GF-D8 (cell line): ENCODE measurements at places on chromosomes 2 and 18.

DNA sequence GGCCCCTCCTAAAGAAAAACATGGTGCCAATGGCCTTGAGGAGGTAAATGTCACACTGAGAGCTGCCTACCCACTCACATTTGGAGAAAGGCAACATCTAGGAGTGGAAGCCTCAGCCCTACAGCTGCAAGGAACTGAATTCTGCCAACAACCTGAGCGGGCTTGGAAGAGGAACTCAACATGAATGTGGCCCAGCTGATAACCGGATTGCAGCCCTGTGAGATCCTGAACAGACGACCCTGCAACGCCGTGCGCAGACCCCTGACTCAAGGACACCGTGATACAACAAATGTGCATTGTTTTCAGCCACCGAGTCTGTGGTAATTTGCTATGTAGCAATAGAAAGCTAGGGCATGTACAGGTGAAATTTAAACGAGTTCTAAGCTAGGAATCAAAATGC lies 99.4 kb downstream of the MYOM1 start:
- no peak for DNase-seq

- DNase-seq, result no peak
Measured at GRCh38 chr2:132566379-132566778, 103.6 kb downstream of the LYPD1 start.

- DNase-seq, result no peak
Measured at GRCh38 chr2:164046040-164046439, 310.2 kb upstream of the FIGN start.

DNA sequence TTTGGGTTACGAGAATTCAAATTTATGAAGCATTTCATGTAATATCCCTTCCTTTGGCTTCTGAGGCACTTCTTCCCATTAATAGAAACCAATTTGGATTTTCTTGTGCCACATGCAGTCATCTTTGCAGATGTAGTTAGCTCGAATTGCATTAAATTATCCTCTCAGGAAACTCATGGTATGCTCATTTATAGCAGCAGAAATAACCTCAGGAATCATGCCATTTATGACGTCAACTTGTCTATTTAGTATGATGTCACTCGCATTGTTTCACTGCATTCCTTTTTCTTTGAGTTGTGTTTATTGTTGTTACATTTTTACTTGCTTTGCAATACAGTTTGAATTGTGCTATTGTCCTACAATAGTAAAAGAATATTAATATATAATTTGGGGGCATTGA lies 163.8 kb downstream of the RBM43 start:
- no peak for DNase-seq

DNA sequence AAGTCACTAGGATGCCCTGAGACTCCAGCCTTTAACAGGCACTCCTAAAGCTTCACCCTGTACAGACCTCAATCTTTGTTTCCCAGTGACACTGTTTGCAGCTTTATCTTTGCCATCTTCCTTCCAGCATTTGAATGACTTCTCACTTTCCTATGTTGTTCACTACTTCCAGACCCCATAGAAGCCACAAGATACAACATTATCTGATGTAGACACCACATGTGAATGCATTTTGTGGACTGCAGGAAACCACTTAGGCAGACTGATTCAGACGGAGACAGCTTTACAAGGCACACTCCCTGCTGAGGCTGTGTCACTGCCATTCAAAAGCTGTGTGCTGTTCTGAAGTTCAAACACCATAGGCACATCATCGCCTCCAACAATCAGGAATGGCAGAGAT lies 67.3 kb upstream of the SPATS2L start:
- no peak for DNase-seq

DNA sequence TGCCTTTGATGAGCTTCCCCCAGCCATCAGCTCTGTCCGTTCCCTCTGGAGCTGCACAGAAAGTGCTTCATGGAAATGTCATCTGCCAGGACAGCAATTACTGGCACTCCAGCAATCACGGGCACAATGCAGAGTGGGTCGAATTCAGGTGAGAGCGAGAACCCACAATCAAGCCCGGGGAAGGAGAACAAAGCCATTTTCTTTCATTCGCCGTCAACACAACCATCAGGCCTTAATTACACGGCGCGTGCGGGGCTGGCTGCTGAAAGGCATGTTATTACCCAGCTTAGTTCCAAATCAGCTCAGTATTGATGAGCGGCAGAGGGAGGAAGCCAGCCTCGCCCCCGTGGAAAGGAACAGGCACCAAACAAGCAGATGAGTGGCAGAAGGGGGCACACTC lies 143.9 kb downstream of the MYT1L start:
- no peak for DNase-seq

- no peak for DNase-seq
Measured at GRCh38 chr2:3423492-3424170, 44.1 kb downstream of the TRAPPC12 start.
